ENCODE measurements at places on chromosomes 4 and X.

DNA sequence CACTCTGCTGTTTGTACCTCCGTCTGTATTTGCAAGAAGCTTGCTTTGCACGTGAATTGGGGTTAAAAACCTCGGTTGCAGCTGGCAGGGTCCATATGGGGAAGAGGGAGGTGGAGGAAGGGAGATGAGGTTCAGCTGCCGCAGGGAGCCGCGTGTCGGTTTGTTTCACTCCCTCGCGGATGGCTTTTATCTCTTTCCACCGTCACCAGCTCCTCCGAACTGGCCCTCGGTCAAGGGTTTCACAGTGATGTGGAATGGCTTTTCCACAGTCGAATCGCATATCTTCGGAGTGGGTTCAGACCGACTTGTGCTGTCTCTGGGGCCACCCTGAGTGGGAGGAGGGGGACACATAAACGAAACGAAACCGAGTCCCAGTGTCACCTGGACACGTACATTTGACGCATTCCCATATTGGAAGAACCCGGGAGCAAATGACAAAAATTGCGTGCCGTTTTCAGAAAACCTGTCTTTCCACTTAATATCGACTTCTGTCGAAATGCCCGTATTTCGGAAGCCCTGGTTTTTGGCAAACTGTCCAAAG is 929 bp downstream of the ZBTB33 start:
- peak; percentile 38 for DNase-seq

DNA sequence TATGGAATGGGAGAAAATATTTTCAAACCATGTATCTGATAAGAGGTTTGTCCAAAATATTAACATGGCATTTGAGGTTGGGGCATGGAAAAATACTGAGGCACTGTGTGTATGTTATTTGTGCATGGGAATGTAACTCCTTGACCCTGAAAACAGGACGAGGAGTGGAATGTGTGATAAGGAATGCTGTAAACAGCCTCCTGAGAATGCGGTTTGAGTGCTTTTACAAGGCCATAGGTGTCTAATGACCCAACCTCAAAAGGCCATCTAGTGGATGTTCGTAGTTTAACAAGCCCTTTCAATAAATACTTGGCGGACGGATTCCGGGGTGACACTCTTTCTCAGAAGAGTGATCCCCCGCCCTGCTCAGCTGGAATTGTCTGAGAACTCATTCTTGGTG is 162.9 kb upstream of the USP9X start:
- no peak for DNase-seq

GRCh38 chr4:129110931-129111330 is 15.0 kb downstream of the C4orf33 start:
- DNase-seq = no peak

DNA sequence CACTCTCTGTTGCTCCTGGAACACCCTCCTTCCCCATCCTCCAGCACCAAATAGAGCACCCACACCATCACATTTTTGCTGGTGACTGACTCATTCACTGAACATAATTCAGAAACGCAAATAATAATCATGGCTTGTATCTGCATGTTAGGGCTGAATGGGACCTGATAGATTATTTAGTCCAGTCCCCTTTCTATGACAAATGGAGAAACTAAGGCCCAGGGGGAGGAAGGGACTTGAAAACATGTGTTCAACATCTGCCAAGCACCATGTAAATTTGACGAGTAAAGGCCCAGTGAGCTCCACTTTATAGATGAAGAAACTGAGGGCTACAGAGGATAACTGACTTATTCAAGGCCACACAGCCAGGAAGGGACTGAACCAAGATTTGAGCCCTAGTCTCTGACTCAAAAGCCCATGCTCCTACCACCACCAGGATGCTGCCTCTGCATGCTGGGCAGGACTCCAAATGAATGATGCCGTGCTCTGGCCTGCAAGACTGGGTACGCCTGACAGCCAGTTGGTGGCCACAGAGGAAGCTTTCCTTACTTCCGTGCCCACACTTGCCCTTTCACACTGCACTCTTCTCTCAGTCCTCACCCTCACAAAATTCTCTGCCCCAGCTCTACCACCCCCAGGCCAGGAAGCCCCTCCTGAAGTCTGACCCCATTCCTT is 133.3 kb upstream of the PJA1 start:
- DNase-seq = no peak

DNA sequence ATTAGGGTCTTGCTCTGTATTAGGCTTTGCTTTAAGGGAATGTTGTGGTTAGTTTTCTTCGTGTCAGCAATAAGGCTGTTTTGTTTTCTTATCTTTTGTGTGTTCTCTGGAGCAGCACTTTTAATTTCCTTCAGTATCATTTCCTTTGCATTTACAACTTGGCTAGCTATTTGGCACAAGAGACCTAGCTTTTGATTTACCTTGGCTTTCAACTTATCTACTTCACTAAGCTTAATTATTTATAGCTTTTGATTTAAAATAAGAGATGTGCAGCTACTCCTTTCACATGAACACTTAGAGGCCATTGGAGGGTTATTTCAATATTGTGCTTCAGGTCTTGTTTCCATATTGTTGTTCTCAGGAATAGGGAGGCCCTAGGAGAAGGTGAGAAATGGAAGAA is 68.2 kb downstream of the FAT4 start:
- DNase-seq = no peak

GRCh38 chr4:30770049-30770549 is 49.9 kb downstream of the PCDH7 start:
- no peak for DNase-seq

GRCh38 chr4:57095245-57095644 is 14.9 kb downstream of the IGFBP7 start:
- DNase-seq = no peak

DNA sequence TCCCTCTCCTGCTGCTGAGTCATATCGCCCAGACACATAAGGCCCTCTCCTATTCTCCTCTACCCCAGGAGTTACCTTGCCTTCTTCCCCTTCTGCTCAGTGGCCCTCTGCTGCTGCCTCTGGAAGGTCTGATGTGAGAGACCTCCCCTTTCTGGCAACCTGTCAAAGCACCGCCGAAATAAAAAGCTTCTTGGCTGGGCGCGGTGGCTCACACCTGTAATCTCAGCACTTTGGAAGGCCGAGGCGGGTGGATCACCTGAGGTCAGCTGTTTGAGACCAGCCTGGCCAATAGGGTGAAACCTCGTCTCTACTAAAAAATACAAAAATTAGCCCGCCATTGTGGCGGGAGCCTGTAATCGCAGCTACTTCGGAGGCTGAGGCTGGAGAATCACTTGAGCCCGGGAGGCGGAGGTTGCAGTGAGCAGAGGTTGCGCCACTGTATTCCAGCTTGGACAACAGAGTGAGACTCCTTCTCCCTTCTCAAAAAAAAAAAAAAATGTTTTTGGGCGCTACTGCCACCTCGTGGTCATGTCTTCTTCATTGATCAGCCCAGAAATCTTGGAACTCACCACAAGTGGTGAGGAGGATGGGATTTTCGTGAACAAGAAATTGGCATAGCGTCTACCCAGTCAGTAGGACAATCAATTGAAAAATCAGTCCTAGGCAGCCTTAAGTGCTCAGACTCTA is 8.6 kb upstream of the ZXDA start:
- no peak for DNase-seq

DNA sequence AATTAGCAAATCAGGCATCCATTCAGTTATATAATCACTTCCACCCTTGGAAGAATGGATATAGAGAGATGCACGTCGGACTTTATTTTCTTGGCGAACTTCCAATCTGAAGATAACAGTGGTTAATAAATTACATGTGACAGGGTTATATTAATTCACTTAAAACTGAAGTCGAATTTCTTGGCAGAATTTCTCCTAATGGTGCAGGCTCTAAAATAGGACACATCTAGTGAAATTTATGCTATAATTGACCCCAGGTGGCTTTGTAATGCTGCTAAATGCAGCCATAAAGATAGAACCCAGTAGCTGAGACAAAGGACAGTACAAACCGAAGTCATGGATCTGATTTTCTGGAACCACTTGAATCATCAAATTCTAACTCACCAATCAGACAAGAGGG is 20.8 kb upstream of the SLC10A4 start:
- no peak for DNase-seq

GRCh38 chr4:138241281-138242075 is 671 bp downstream of the SLC7A11 start:
- peak; percentile 22 for DNase-seq

DNA sequence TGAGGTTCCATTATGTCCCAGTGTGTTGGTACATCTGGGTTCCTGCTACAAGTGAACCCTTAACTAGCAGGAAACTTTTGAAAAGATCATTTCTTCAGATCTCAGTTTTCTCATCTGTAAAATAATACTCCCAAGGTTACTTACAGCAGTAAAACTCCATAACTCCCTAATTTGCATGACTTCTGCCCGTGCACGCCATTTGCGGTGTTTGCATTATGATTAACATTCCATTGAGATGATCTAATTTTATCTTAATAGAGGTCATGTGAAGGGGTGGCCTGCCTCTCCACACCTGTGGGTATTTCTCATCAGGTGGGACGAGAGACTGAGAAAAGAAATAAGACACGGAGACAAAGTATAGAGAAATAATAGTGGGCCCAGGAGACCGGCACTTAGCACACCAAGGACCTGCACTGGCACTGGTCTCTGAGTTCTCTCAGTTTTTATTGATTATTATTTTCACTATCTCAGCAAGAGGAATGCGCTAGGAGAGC is 219.8 kb downstream of the TLL1 start:
- no peak for DNase-seq

GRCh38 chr4:4499438-4500123 is 42.3 kb downstream of the STX18 start:
- no peak for DNase-seq

DNA sequence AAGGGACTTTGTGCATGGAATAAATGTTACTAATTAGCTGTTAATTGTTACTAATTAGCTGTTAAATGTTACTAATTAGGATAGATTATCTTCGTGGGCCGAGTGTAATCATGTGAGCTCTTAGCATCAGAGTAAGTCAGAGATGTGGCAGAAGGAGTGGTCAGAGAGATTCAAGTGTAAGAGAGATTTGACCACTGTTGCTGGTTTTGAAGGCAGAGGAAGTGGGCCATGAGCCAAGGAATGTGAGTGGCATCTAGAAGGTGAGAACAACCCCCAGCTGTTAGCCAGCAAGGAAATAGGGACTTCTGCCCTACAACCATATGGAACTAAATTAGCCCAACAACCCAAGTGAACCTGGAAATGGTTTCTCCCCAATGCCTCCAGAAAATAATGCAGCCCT is 28.2 kb downstream of the ODAPH start:
- no peak for DNase-seq

GRCh38 chrX:69176053-69176452 is 10.8 kb upstream of the PJA1 start:
- no peak for DNase-seq

DNA sequence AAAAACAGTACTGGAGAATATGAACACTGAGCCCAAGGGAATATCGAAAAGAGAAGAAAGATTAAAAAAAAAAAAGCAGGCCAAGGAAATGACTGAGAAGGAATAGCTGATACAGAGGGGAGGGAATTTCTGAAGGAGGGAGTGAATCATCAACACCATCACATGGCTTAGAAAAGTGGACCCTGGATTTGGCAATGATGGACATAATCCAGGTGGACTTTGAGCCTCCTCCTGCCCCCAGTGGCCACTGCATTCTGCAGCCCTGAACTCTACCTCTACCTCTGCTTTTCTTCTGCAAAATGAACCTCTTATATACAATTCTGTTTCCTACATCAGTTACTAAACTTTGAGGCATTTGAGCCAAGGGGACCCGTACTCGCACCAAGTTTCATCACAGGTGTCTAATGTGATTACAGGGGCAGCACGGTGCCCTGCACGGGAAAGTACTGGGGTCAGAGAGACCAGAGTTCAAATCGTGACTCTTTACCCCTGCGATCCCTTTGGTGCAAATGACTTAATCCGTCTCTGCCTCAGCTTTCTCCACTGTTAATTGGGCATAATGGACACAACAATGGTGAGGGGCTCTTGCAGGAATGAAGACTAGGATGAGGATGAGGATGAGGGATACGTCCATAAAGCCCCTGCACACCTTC is 1.1 kb downstream of the OCIAD2 start:
- DNase-seq = peak; percentile 3

GRCh38 chrX:8673201-8673600 is 58.7 kb downstream of the ANOS1 start:
- DNase-seq = no peak

DNA sequence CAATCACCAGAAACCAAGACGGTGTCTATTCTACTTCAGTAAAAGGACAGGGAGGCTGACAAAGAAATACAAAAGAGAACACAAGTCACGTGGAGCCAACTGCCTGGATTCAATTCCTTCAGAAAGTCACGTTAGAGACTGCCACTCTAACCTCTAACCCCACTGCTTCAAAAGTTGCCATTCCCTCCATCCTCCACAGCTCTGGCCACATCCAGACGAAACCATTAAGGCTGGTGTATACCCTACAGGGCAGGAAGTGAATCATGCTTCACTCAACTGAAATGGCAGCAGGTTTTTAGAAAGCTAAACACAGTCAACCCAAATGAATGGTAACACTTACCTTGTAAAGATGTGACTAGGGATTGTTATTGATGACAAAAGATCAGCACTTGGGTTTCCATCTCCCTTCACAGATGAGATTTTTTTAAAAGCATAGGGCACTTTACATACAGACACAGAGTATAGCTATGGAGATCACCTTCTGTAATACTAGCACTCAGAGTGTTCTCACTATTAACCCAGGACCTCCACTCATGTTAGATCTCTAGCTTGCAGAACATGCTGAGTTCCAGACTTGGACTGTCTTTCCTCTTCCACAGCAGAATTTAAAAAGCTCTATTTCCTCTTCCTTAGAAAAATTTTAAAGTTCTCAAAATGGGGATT is 37.4 kb downstream of the MAML3 start:
- DNase-seq = no peak

DNA sequence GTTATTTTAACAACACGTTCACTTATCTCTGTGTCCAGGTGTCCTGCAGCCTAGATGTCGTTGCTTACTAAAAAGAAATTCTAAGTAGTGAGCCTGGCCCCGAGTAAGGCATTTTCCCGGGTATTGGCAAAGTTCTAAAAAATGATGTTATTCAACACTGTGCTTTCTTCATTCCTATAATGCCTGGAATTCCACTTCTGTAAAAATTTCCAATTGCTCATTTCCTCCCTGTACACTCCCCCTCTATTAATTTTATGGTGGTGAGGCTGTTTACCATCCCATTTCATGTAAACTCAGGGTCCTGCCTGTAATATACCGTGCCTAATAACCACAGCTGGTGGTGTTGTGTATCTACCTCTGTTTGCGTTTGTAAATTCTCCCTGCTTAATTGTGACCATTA is 14.2 kb downstream of the BST1 start:
- no peak for DNase-seq

DNA sequence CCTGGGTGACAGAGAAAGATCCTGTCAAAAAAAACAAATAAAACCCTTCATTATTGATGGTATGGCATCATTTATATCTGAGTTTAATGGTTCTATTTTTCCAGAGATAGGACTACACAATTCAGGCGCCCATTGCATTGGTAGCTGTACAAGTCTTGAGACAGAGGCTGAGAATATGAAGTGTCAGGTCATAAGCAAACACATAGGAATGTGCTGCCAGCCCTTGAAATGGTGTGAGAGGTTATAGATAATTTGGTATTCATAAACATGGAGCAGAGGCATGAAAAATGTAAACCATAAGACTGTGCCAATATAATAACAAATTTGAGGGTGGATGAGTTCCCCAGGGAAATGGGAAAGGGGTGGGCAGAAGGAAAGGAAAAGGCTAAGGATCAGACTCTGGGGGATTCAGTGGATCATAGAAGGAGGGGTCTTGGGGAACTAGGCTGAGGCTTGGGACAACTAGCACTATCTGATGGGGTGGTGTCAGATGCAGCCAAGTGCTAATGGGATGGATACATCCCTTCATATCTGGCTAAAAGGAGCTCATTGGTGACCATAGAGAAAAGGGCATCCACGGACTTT is 50.8 kb downstream of the MAOA start:
- no peak for DNase-seq
